IgD-negative memory B cell (primary cell): ENCODE measurements at places on chromosomes 7 and 10. TPM values are rescaled to one million over a fixed set of nuclear protein-coding genes. Genes with fewer than 3 reads are reported as not detected.

Gene TMEM184A
- polyA plus RNA-seq = 0.08 TPM

Gene LRRC4
- not detected for polyA plus RNA-seq

Gene SEMA3E
- polyA plus RNA-seq = not detected

Gene SPDYE5
- polyA plus RNA-seq = 0.24 TPM

Gene TEX47
- not detected for polyA plus RNA-seq

Gene DMBT1
- not detected for polyA plus RNA-seq

Gene DPYSL4
- not detected for polyA plus RNA-seq

Gene FKBP6
- polyA plus RNA-seq = not detected

Gene LRRC17
- polyA plus RNA-seq = not detected

Gene ANKIB1
- 4.4 TPM for polyA plus RNA-seq

Gene EMX2
- not detected for polyA plus RNA-seq

Gene CABCOCO1
- not detected for polyA plus RNA-seq

Gene DOCK1
- polyA plus RNA-seq = not detected

Gene ZNF775
- 5.1 TPM for polyA plus RNA-seq

Gene SLC39A12
- not detected for polyA plus RNA-seq

Gene C10orf95
- polyA plus RNA-seq = 0.70 TPM

Gene MUC12
- not detected for polyA plus RNA-seq

Gene GIMAP6
- polyA plus RNA-seq = 4.6 TPM

Gene GCK
- 0.68 TPM for polyA plus RNA-seq

Gene PITRM1
- 37.2 TPM for polyA plus RNA-seq

Gene ARHGAP19
- 7.3 TPM for polyA plus RNA-seq

Gene MBL2
- not detected for polyA plus RNA-seq

Gene RARRES2
- polyA plus RNA-seq = not detected
